Muscle of back (tissue), 13 donors: ENCODE measurements at places on chromosomes 1 and 21.

GRCh38 chr1:185292237-185292636, 24.8 kb downstream of the IVNS1ABP start:
- DNase-seq, result no peak

DNA sequence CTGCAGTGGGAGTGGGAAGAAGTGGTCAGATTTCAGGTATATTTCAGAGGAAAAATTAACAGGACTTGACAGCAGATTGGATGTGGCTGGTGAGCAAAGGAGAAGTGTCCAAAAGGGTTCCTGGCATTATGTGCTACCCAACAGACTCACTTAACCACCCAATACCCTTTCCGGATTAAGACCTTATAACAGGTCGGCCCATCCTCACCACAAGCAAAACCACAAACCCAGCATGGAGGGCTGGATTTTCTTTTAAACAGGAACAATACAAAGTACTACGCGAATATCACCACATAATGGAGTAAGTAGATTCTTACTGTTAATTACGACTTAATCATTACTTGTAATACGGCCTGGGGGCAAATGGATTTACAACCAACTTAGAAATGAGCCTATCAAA, 59.2 kb downstream of the WDR64 start:
- no peak for DNase-seq

GRCh38 chr1:154174654-154175053, 17.2 kb downstream of the TPM3 start:
- no peak for DNase-seq

DNA sequence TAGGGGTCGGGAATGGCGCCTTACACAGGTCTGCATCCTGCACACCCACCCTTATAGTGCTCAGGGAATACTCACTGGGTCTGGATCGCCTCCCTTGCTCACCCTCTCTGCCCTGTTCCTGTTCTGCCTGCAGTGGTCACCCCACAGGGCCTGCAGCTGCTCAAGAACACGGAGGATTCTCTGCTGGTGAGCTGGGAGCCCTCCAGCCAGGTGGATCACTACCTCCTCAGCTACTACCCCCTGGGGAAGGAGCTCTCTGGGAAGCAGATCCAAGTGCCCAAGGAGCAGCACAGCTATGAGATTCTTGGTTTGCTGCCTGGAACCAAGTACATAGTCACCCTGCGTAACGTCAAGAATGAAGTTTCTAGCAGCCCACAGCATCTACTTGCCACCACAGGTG, 12.4 kb downstream of the TNN start:
- DNase-seq, result no peak

GRCh38 chr1:244843148-244843978, 7.9 kb downstream of the COX20 start:
- no peak for DNase-seq

DNA sequence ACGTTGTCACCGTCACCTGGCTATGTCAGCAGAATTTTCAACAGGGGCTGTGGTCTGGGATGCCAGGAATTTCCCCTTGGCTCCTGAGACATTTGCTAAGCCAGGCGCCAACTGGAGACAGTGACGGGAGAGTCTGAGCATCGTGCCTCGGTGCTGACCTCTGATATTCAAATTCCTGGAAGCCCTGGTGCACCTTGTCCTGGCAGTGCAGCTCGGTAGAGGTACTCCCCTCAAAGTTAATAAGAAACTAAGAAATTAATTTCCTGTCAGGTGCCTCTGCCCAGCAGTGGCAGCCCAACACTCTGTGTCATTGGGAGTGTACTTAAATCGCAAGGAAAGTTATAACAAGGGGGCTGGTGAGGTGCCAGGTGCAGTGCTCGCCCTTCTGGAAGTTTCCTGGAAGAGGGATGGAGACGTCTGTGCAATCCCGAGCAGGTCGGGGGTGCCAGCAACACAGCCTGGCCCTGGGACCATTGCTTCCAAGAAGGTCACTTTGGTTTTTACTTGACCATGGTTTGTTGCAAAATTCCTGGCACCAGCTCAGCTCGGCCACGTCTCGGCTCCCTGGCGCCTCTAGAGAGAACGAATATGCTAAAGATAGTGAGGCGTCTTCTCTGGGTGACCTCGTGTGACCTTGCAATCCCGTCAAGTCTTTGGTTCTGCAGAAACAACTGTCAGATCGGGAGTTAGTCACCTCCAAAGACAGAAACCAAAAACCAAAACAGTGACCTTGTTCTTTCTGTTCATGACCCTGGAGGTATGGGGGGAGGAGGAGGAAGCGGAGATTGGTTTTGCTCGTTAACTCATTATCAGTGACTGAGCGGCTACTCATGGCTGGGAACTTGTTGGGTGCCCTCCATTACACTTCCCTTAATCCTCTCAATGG, 149.5 kb upstream of the VAMP3 start:
- DNase-seq, result no peak

GRCh38 chr1:154609398-154610380, 1.7 kb upstream of the ADAR start:
- no peak for DNase-seq

- no peak for DNase-seq
These were observed 25.4 kb downstream of the CELA3A start for GRCh38 chr1:22026924-22027289.

GRCh38 chr1:209817691-209818090, 10.1 kb upstream of the UTP25 start:
- no peak for DNase-seq

GRCh38 chr1:190101756-190102155, 375.9 kb downstream of the BRINP3 start:
- no peak for DNase-seq

- DNase-seq, result no peak
These were observed 253.6 kb upstream of the IRF2BP2 start for GRCh38 chr1:234863551-234863971.

GRCh38 chr1:204650911-204651570, 34.5 kb downstream of the LRRN2 start:
- no peak for DNase-seq

DNA sequence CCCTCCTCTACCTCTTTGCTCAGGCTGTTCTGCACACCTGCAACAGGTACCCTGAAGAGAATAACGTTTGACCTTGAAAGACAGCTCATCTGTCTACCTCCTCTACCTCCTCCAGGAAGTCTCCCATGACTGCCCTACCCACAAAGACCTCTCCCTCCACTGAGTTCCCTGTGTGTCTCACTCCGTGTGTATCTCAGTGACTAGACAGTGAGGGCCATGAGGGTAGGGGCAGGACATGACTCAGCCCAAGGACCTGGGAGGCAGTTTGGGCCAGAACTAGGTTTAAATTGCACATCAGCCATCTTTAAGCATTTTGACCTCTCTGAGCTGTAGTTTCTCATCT, 32.0 kb upstream of the LRP8 start:
- no peak for DNase-seq

- DNase-seq, result no peak
These were observed 155.7 kb downstream of the PTPRC start for GRCh38 chr1:198794498-198794897.

DNA sequence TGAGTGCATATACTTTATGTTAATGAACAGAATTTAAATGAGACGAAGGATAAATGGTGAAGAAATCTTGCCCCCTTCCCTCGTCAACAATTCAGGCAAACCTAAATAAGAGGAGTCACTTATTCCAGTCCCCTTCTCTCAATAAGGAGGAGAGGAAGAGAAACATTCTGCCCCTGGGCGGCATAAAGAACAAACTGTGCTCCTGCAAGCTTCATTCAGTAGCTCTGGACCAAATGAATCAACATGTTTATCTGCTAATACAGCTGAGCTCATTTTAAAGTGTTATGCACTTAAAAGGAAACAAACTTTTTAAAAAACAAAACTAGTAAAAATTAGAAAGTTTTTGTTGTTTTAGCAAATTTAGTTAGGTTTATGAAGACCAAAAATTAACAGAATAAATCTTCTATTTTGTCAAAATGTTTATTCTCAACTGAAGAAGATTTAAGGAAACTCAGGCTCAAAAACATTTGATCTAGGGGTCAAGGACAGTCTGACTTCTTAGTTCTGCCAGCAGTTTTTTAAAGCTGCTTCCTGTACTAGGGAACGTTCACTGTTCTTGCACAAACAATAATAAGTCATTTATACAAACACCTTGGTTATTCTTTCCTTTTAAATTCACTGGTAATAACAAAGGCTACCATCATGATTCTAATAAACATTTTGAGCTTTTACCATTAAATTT, 58.3 kb downstream of the AKT3 start:
- DNase-seq, result no peak
